ENCODE measurements at places on chromosomes 3 and 15.

- no peak for DNase-seq
These were observed 624.8 kb upstream of the LMCD1 start for GRCh38 chr3:7876741-7877297.

- DNase-seq = no peak
These were observed 22.5 kb upstream of the ROPN1 start for GRCh38 chr3:124014366-124014942.

DNA sequence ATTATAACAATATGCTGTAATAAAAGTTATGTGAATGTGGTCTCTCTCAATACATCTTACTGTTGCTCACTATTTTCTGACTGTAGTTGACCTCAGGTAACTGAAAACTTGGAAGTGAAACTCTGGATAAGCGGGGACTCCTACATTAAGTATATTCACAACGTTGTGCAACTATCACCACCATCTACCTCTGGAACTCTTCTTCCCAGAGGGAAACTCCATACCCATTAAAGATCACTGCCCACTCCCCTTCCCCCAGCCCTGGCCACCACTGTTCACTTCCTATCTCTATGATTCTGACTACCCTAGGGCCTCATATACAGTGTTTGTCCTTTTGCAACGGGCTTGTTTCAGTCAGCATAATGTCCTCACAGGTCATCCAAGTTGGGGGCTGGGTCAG is 20.7 kb downstream of the SLCO3A1 start:
- no peak for DNase-seq

- DNase-seq = no peak
These were observed 28.1 kb upstream of the NEO1 start for GRCh38 chr15:73024168-73024567.

DNA sequence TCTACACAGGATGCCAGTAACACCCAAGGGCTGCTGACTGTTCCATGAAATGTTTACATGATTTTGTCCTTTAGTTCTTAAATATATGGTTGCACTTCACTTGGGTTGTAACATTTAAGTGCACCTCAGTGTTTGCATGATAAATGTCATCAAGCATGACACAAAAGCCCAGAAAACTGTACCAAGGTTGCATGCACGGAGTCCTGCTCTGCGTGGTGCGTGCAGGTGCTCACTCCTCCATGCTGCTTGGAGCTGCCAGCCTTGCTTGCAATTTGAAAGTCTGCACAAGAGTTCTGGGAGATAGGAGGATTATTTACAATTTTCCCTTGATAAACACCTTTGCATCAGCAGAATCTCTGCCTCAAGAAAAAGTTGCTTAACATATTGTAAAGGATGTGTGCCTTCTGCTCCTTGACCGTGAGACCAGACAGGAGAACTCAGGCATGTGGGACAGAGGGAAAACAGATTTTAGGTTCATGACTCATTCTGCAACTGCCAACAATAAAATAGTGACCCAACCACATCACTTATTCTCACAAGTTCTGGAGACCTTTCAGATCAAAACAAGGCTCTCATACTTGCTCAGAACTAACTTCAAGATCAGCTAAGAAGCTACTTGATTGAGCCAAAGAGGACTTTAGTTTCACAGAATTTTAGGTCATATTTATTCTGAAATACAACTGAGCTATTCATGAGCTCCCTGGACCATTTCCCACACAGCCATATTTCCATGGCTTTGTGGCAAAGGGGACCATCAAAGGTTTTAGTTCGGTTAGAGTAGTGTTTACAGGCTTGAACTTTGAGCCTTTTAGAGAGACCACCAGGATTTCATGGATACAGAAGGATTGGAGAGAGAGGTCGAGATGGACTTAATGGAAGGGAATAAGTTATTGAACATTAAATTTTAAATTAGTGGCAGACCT is 128.4 kb upstream of the ZBED2 start:
- DNase-seq = no peak

- no peak for DNase-seq
These were observed 10.0 kb downstream of the HMG20A start for GRCh38 chr15:77430652-77431051.

Data from neural crest cell (in vitro differentiated cells).